ENCODE measurements at places on chromosomes 4 and X. TPM values are rescaled to one million over a fixed set of nuclear protein-coding genes. Genes with fewer than 3 reads are reported as not detected.

DNA sequence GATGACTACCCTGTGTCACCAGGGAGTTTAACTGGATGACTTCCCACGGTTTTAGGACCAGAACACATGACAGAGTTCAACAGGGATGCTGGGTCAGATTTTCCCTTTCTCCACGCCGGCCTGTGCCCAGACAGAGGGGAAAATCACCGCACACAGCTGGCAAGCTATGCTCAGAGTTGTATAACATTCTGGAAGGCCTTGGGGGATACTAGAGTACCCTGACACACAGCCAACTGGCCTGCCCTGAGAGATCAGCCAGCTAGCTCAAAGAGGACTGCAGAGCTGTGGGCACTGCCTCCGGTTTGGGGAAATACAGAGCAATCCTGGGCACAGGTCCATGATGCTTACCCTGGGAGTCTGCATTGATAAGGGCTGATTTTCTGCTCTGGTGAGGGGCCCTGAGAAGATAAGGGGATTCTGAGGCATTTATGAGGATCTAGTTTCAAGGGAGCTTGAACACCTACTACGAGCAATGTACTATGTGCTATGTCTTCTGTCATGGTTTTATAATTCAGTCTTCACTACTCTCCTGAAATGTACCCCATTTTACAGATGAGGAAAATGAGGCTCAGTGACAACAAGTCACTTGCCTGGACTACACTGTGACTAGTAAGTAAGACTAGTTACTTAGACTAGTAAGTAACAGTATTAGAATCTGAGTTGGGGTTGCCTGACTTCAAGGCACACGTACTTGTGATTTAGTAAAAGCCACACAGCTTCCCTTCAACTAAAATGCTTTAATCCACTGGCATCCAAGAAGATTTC lies 14.7 kb downstream of the C4orf54 start:
- no peak for DNase-seq
- H3K36me3 ChIP-seq, result no peaks in the 10 kb centered on the region
- H3K4me3 ChIP-seq, result no peak overlapping the region
- no peaks in the 10 kb centered on the region for H3K4me1 ChIP-seq

- no peak overlapping the region for H3K27ac ChIP-seq
- H3K27me3 ChIP-seq, result no peaks in the 10 kb centered on the region
- no peak overlapping the region for H3K4me3 ChIP-seq
- no peaks in the 10 kb centered on the region for H3K36me3 ChIP-seq
- no peaks in the 10 kb centered on the region for H3K4me1 ChIP-seq
- no peak for DNase-seq
Measured at GRCh38 chrX:70016513-70016912, 33.2 kb downstream of the AWAT2 start.

GRCh38 chr4:156193800-156194199 lies 240.1 kb upstream of the CTSO start:
- no peaks in the 10 kb centered on the region for H3K36me3 ChIP-seq
- no peak overlapping the region for H3K27ac ChIP-seq
- no peak for DNase-seq

The ADGRG2 gene
- 1.8 TPM for total RNA-seq

- DNase-seq, result no peak
- H3K36me3 ChIP-seq, result no peaks in the 10 kb centered on the region
Measured at GRCh38 chr4:14035076-14035475, 407.6 kb upstream of the BOD1L1 start.

The LRCH2 gene
- total RNA-seq, result 7.1 TPM

The KLF3 gene
- 70.6 TPM for total RNA-seq

The FDCSP gene
- total RNA-seq, result not detected

Measured in upper lobe of right lung (tissue), 1 donor.